ENCODE measurements at places on chromosomes 2 and 18.
A peak's percentile ranks its signal among the peaks of the same experiment; 100 is the strongest.

DNA sequence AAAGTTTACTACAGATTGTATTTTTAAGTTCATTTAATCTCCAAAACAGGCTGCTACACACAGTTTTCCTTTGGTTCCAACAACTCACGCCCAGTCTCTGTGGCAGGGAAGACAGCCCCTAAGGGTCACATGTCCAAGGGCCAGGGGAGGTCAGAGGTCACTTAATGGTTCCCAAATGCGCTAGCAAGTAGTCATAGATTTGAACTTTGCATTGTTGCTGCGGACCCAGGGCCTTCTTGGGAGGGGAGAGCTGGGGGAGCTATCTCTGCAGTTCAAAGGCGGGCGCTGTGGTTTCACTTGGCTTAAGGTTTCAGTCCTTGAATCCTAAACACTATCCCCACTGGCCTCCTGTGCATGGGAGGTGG, 74.8 kb upstream of the ZNF532 start:
- no peak for DNase-seq

DNA sequence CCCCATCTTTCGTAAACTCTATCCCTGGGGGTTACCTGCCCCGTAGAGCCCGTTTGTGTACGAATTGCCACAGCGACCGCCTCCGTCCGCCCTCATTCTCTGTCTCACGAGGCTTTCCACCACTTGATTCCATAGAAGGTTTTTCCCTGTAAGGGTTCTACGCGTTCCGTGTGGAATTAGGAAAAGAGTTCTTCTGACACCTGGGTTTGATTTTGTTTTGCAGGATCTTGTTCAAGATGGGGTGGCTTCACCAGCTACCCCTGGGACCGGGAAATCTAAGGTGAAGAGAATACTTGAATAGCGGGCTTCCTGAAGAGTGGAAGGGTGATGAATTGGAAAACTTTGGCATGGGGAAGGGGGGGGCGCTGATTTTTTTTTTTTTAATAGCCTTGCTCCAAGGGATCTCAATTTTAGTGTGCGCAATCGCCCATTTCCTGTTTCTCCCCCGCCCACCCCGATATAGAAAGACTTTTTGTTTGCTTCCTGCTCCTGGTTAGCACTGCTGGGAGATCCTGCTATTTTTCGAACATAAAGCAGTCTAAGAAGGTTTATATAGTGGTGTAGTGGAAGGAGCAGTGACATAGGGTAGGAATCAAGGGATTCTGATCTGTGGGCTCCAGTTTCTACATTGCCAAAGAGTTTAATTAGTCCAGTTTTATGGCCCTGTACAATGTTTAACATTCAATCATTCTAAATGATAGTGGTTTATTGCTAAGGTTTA, 564 bp downstream of the GCC2 start:
- DNase-seq, result peak; percentile 4

DNA sequence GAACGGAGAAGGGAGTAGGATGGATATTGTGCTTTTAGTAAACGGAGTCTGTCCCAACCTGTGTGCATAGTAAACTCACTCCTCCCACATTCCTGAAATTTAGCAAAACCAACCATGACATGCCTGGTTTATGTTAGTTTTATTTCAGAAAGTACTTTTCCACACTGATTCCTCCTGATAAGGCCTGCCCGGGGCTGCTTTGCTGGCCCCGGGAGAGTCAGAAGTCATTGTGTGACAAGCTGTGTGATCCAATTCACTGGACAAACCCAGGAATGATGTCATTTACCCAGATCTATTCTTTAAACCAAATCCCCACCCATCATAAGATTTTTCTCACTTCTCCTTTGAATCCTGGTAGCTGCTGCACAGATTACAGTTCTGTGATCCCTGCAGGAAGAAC, 109.0 kb downstream of the SETBP1 start:
- DNase-seq, result no peak

GRCh38 chr2:218638372-218638771, 21.1 kb downstream of the ZNF142 start:
- DNase-seq, result no peak

DNA sequence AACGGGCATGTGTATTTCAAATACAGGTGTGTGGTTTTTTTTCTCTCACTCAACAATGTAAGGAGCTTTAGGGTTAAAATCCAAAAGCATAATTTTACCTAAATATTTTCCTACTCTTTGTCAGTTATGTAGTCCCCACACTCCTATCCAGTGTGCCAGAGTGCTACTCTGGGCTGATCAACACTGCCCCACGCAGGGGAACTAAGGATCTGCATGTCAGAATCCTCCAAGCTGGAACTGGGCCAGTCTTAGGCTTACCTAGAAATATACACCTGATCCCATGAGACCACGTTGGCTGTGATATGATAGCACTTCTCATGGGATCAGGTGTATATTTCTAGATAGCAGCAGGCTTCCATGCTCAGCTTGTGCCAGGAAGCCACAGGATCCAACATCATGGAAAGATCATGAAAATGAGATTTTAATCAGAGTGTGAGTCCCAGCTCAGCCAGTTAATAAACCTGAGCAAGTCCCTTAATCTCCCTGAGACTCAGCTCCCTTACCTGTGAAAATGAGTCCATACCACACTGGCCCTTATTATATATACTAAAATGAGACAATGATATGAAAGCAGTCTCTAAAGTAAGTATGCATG, 29.7 kb downstream of the CCDC141 start:
- DNase-seq, result no peak

- DNase-seq, result no peak
These were observed 124.8 kb downstream of the C1D start for GRCh38 chr2:67938053-67938452.

- no peak for DNase-seq
These were observed 158.9 kb upstream of the HNRNPA3 start for GRCh38 chr2:177053716-177054115.

DNA sequence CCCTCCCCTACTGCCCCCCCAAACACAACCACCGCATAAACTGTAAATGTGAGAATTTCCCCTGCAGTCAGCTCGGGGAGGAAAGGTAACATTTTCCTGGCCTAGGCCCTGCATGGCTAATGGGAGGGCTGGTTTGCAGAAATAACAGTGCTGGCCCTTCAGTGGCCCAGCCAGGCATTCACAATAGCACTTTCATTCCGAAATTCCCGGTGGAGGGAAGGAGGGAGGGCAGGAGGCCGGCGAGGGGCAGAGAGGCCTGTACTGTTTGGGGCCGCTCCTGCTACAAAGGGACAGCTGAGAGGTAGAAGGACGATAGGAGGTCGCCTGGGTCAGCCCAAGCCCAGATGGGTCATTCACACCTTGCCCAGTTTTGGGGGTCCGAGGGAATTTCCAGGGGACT, 11.3 kb downstream of the CYP26B1 start:
- no peak for DNase-seq

GRCh38 chr2:98020516-98020915, 24.8 kb upstream of the TMEM131 start:
- no peak for DNase-seq

DNA sequence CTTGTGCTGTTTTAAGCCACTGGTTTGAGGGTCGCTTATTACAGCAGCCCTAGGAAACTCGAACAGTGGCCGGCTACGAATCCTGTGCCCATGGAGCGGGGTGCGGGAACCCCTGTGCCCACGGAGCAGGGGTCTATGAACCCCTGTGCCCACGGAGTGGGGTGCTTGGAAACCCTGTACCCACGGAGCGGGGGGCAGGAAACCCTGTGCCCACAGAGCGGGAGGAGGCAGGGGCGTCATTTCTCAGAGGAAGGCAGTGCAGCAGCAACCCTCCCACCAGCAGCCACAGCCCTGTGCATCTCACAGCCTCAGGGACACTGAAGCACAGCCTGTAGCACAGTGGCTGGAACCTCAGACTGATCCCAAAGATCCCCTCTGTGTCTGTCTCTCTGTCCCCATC, 34.2 kb upstream of the GPC1 start:
- DNase-seq, result no peak

DNA sequence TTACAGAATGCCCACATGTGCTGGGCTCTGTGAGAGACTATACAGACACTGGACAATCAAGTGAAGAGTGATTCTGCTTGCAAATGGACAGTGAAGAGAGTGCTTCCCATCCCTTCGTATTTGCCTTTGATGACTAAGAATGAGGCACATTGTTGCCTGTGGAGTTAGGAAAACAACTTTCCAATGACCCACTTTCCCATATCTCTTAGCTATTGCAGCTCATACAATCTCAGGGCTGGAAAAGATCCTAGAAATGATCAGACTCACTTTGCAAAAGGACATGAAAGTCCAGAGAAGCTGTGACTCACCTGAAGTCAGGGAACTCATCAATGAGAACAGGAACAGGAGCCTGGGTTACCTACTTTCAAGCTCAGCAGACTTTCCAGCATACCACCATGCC, 440.5 kb upstream of the TCF4 start:
- no peak for DNase-seq

- DNase-seq, result no peak
These were observed 105.3 kb downstream of the ZNF516 start for GRCh38 chr18:76389716-76390115.

Measured in stimulated activated CD4-positive, alpha-beta T cell treated with anti-CD3 and anti-CD28 coated beads, Interleukin-1b, Interleukin-23, amount 100 ng/mL, for 1 hour (primary cell).